ENCODE measurements at places on chromosomes 1 and 21.

GRCh38 chr1:43854473-43854872, 79.1 kb upstream of the ARTN start:
- no peak for DNase-seq

GRCh38 chr1:77065693-77066342, 153.4 kb downstream of the PIGK start:
- DNase-seq: no peak

- no peak for DNase-seq
Observed at GRCh38 chr1:200342511-200343311, 67.1 kb downstream of the ZNF281 start.

- DNase-seq: peak; percentile 14
Observed at GRCh38 chr1:110475362-110476027, 24.5 kb downstream of the PROK1 start.

DNA sequence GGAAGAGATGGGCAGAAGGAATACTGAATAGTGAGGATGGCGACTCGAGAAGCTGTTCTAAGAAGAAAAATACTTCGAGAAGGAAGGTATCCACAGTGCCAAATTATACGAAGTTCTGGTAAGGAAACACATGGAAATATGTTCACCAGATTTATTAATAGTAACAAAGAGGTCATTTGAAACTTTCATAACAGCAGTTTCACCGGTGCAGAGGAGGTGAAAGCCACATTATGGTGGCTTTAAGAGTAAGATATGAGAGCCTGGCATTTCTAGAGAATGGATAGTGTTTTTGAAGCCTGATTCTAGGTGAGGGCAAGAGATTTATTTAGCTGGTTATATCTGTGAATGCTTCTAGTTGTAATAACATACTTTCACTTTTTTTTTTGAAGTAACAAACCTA, 56.2 kb downstream of the DPYD start:
- DNase-seq: no peak

DNA sequence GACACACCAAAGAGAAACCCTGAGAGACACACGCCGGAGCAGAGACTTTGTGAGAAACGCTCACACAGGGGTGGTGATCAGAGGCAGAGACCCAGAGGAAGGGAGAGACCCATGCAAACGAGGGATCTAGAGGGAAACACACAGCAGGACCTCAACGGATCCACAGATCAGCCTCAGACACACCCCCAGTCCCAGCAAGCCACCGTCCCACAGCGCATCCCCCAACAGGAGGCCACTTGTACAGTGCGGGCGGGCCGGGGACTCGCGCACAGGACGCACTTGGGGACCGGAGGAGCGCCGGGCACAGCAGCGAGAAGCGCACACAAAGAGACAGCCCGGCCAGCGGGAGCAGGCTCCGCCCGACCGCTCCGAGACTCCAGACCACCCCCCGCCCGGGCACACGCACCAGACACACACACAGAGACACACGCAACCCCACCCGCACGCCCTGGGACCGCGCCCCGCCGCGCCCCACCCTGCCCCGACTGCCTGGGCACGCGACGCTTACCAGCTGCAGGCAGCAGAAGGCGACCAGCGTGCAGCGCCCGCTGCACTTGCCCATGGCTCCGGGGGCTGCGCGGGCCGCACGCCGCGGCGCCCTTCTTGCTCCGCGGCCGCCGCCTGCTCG, 587 bp downstream of the NKAIN1 start:
- DNase-seq: peak; percentile 19

GRCh38 chr1:23123528-23123927, 45.1 kb downstream of the LUZP1 start:
- no peak for DNase-seq

- no peak for DNase-seq
Observed at GRCh38 chr1:90314533-90314932, 319.6 kb downstream of the ZNF326 start.

DNA sequence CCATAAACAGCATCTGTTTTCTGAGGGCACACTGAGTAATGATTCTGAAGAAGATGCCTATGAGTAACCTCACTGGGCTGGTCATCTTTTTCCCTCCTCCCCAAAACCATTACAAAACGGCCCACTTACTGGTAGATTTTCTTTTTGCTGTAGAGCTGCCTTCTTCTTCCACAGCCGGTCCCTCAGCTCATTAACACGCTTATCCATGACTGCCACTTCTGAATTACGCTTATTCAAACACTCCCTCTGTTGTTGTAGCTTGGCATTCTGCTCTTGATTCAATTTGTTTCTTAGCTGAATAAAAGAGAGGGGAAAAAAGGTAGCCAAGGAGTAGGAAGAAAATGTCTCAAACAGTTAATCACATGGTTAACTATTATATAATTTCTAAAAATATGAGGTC, 43.1 kb downstream of the TP53BP2 start:
- DNase-seq: no peak

DNA sequence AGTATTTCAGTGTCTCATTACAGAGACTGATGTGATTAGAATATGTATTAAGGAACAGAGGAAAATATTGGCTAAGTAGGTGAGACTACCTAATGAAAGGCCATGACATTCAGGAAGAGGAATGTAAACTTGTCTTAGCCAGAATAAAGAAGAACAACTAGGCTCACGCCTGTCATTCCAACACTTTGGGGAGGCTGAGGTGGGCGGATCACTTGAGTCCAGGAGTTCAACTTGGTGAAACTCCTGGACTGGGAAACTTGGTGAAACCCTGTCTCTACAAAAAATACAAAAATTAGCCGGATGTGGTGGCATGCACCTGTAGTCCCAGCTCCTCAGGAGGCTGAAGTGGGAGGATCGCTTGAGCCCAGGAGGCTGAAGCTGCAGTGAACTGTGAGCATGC, 14.8 kb upstream of the CACYBP start:
- DNase-seq: no peak

DNA sequence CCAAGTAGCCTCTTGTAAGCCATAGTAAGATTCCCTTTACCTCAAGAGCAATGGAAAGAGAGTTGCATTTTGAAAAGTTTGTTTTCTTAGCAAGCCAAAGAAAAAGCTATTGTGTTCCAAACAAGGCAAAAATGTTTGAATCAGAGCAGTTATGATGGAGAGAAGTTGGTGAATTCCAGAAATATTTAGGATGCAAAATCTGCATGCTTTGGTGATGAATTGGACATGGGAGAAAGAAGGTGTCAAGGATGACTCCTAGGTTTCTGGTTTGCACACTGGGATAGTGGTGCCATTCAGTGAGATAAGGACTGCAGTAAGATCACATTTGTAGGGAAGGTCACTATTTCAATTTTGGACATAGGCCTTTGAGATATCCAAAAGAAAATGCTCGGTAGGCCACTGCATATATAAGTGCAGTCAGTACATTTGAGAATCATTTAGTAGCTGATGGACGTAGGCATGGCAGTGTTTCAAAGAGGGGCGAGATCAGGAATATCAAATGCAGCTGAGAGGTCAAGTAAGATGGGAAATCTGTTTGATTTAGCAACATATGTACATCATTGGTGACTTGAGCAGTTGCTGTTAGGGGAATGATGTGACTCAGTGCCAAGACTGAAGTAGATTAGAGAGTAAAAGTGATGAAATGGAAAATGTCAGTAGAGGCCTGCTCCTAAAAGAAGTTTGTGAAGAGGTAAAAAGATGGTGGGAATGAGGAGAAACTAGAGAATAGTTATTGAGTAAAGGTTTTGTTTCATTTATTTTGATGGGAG, 33.9 kb upstream of the GPR25 start:
- DNase-seq: no peak

- DNase-seq: no peak
Observed at GRCh38 chr1:100482167-100482566, 55.8 kb upstream of the GPR88 start.

DNA sequence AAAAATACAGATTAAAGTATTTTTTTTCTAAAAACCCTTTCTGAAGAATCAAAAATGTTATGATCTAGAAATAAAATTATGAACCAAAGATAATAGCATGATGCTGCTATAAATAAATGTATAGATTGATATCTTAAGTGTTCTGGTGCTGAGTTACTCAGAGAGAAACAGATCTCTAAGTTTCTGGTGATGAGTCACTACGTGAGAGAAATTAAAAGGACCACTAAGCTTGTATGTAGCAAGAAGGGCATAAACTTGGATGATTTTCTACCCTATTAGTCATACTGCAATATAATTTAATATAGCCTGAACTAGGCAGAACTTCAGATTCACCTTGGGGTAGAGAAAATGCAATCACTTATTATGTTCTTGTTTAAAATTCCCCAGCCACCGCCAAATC, 514.8 kb downstream of the AMY1C start:
- no peak for DNase-seq

DNA sequence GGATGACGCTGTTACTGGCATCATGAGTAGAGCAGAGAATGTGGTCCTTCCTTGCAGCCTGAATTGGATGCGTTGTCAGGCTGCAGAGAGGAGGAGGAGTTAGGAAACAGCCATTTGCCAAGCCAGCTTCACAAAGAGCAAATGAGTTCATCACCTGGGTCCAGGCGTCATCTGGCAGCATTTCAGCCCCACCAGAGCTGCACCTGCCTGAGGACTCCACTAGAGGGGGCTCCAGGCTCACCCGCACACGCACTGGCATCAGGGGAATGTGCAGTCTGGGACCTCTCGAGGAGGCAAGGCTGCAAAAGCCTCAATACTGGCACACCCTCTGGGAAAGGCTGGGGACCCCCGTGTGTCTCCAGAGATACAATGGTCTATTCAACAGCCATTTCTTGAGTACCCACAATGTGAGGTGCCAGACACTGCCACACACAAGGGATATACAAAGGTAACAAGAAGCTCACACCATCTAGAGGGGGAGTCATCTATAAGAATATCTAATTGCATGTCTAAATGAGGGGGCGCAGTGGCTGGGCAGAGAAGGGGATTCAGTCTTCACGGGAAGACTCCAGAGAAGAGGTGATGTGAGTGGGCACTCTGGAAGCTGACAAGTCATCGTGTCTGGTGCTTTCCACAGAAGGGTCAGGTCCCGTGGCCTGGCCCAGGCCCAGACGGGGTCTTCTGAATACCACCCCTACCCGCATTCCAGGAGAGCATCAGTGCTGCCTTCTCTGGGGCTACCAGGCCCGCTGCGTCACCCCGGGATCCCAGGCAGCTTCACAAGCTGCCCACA, 53.5 kb upstream of the CNTN2 start:
- DNase-seq: peak; percentile 87

GRCh38 chr1:102853136-102853535, 255.2 kb downstream of the COL11A1 start:
- no peak for DNase-seq

DNA sequence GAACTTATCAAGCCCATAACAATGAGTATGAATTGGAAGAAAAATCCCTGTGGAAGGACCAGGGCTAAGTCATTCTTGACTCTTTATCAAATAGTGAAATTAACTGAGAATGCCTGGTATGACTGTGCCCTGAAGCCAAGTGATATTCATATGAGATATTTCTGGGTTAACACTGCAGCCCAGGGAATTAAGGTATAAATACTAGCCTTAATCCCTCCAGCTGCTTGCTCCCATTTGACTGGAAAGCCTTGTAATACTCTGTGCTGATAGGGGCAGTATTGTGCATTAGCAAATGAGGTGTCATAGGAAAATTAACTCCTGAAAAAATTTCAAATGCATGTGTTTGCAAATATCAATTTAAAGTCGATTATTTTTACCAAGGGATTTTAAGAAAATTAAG, 568.8 kb downstream of the LMO4 start:
- DNase-seq: no peak

DNA sequence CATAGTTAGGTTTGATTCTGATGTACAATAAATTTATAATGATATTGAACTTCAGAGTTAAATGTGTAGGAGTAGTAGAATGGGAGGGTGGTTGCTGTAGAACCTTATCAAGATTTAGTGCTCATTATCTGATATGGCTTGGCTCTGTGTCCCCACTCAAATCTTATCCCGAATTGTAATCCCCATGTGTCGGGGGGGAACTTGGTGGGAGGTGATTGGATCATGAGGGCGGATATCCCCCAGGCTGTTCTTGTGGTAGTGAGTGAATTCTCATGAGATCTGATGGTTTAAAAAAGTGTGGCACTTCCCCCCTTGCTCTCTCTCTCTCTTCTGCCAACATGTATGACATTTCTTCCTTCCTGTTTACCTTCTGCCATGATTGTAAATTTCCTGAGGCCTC, 265.5 kb downstream of the GRIK1 start:
- no peak for DNase-seq

- DNase-seq: peak; percentile 19
Observed at GRCh38 chr1:39898648-39899603, 2.8 kb downstream of the MYCL start.

DNA sequence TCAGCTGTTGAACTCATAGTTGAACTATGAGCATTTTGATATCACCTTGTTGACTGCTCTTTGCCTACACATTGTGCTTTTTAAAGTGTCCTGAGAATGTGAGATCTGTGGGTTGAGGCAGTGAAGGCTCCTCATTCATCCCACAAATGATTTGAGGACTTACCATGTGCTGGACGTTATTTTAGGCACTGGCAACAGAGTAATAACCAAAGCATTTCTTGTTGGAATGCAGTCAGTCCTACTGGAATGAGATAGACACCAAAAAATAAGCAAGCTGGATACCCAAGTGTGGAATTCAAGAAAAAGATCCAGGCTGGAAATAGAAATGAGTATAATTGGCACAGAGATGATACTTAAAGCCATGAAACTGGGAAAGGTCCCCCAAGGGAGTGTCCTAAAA, 73.4 kb downstream of the ZP4 start:
- DNase-seq: no peak

- DNase-seq: no peak
Observed at GRCh38 chr1:18965206-18966173, 9.0 kb upstream of the IFFO2 start.

DNA sequence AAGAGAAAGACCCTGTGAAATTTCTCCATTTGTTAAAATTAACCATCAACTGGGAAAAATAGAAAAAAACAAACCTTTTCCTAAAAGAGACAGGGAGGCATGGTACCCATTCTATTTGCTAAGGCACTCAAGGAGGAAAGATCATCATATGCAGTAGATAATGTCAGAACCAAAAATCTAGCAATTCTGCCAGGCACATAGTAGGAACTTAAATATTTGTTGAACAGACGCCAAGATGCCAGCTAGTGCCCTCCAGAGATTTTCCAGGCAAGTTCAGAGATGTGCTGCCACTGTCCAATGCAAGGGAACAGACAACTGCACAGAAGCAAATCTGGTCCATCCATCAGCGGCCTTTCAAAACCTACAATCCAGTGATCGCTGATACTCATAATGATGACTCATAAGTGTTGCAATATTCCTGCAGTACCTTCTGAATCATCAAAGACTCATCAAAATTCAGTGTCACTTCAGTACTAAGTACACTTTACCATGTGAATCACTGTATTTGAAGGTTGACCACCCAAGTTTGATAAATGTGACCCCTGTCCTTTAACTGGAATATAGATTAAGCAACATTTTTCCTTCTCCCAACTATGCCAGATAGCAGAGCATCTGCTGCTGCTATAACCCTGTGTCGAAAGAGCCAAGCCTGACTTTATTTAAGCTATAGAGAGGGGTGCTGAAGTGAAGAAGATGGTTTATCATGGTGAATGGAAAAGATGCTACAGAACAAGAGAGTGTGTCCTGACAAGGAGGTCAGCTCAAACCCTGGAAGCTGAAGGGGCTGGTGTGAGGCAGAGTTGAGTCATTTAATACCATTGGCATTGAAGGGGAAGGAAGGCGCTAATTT, 99.1 kb downstream of the MT1HL1 start:
- peak; percentile 43 for DNase-seq
